ENCODE measurements at places on chromosomes 6 and 20.

- DNase-seq = no peak
Observed at GRCh38 chr6:136398453-136398852, 108.8 kb upstream of the BCLAF1 start.

DNA sequence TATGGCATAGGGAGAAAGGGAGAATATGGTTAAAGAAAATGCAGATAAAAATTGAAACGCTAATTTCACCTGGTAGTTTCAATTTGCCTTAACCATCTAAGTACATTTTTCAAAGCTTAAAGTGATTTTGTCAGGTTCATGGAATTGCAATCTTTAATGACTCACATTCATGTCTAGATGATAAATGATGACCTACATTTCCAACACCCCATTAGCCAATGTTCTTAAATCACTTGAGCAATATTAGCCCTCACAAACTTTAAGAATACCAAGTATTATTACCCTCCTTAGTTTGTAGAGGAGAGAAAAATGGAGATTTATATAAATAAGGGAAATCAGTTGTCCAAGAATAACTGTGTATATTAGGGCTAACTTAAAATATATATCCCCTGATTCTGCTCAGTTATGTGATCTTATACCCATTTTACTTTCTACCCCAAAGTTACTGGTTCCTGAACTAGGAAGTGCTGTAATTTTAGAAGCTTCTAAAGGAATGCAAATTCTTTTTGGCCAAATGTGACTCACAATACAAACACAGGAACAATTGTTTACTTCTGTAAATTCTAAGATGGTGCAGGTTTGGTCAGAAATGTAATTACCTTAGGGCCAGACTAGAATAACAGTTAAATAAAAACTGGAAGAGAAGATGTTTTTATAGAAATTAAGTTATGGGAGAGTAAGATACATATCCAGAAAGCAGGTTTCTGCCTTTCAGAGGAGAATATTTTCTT is 34.5 kb downstream of the TPBG start:
- no peak for DNase-seq

GRCh38 chr6:144379356-144379755 is 94.2 kb downstream of the UTRN start:
- no peak for DNase-seq

- no peak for DNase-seq
Observed at GRCh38 chr20:32731882-32732266, 11.4 kb downstream of the COMMD7 start.

DNA sequence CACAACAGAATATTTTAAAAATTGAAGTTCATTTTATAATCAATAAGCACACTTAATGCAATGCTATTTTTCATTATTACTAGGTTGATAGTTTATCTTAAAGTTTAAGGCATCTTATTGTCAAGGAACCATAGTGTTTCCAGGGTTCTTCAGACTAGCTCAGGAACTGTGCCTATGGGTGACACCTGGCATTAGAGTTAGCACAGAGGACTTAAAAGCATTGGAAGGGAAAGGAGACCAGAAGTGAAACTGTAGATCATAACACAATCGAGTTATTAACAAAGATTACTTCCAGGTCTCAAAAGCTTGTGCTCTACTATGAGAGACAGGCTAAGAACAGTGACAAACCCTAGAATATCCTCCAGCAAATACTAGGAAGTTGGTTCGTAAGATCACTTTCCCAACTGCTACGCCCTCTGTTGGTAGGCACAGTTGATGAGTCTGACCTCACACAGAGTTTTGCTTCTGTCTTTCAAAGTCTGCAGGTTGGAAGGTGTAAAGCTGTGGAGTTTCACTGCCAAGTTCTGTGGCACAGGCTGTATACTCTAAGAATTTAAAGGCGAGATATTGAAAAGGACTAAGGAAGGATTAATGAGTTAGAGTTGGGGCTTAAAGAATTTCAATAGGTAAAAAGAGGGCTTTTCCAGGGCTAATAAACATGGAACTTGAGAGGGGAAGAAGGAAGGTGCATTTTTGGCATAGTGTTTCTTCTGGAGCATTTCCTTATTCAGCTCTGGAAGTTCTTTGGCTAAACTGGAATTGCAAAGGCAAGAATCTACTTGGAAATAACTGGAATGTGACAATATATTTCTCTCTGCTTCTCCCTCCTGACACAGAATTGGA is 531.3 kb upstream of the JAG1 start:
- peak; percentile 3 for DNase-seq

DNA sequence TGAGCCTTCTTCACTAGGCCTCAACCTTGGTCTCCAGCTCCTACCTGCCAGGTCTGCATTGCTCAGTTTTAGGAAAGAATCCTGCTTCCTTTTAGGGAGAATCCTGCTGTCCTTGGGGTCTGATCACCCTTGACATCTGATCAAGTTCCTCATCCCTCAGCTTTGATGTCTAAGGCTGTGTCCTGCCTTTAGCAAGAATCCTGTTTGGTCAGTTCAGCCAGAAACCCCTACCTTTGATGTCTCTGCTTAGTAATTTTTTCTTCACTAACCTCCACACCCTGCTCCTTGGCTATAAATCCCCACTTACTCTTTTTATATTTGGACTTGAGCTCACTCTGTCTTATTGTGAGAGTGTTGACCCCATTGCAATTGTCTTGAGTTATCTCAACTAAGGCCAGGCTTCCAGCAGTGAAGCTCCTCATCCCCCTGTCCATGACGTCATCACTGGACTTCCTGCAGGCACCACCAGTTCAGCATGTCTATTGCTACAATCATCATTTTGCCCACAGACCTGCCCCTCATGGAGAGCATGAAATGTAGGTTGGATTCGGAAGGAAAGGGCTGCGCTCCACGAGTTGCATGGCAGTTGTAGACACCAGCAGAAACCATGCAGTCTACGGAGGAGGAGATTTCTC is 4.7 kb upstream of the CST5 start:
- DNase-seq = no peak

DNA sequence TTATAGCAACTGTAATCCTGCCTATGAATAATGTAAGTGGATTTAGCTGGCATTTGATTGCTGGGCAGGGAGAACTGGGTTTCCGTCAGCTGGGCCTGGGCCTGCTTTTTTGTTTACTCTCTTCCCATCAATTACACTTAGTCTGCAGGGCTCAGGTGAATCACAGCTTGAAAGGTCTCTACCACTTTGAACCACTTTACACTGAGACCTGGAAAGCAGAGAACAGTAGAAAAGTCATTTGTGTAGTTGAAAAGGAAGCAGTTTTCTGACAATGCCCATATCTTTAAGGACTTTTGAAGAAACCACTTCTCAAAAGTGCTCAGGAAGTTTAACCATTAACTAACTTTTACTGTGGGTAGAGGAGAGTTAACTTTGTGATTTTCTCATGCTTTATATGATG is 315.4 kb upstream of the SASH1 start:
- no peak for DNase-seq

GRCh38 chr6:108222504-108222903 is 38.3 kb downstream of the SNX3 start:
- DNase-seq = no peak

- no peak for DNase-seq
Observed at GRCh38 chr20:62267543-62267942, 29.2 kb downstream of the OSBPL2 start.

DNA sequence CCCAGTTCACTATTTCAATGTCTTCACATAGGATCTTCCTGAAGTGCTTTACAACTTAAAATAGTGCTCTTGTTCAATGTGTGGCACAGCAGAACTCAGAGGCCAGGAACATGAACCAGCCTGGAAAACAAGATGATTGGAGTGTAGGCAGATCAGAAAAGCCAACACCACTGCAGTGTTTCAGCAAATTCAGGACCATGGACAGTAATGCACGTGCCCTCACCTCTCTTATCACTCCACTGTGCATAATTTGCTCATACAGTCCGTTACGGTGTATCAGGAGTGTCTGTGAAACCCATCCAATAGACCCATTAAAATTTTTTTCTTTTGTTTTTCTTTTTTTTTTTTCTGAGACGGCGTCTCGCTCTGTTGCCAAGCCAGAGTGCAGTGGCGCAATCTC is 27.6 kb upstream of the HACE1 start:
- DNase-seq = no peak

- no peak for DNase-seq
Observed at GRCh38 chr20:46056970-46057855, 28.2 kb downstream of the SLC12A5 start.

DNA sequence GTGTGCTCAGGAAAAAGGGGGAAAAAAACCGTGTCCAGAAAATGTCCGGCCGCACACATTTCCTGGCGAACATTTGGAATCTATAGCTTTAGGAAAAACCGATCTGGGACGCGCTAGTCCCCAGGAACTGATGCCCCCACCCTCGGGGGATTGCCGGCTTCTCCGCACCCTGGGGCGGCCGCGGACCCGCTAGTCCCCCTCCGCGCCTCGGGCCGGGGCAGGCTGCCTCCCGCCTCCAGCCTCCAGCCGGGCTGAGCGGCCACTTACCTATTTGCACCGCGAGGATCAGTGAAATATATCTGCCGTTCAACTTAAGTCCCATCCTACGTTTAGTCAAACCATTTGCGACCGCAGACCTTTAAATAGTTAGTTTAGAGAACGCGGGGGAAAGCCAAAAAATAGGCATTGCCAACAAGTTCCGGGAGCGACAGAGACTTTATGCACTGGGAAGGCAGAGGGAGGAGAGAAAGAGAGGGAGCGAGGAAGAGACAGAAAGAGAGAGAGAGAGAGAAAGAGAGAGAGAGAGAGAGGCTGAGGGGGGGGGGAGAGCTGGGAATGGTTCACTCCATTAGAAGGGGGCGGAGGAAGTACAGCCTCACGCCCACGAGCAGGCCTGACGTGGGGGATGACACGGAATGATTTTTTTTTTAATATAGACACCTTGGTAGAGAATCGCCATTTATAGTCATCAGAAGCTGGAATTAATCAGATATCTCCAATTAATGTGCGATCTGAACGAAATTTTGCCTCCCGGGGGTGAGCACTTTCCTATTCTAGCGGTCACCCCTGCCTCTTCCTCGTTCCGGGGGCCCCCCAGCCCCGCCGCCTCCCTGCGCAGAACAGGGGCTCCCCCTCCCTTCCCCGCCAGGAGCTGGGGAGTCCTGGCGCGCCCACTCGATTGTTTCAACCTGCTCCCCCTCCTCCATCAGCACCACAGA is at the start of gene NRN1:
TSS of gene NRN1 (minus strand) at position 498 of the 938 bp plus-strand sequence. CDS start at position 322, 176 bp downstream.
- no peak for DNase-seq

- DNase-seq = no peak
Observed at GRCh38 chr6:42735976-42736375, 9.9 kb downstream of the TBCC start.

DNA sequence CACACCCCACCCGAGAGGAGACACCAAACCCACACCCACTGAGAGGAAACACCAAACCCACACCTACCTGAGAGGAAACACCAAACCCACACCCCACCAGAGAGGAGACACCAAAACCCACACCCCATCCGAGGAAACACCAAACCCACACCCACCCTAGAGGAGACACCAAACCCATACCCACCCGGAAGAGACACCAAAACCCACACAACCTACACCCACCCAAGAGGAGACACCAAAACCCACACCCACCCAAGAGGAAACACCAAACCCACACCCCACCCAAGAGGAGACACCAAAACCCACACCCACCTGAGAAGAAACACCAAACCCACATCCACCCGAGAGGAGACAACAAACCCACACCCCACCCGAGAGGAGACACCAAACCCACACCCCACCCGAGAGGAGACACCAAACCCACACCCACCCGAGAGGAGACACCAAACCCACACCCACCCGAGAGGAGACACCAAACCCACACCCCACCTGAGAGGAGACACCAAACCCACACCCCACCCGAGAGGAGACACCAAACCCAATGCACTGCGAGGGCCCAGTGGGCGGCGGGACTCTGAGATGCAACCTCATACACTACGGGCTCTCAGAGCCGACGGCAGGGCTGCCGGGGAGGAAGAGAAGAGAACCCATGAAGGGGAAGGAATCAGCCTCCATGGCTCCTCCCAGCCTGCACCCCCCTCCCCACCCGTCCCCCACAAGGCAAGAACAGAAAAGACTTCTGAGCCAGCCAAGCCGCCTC is 83.3 kb downstream of the TAF4 start:
- peak; percentile 16 for DNase-seq

GRCh38 chr20:33261465-33261864 is 21.5 kb upstream of the BPIFB1 start:
- DNase-seq = no peak

DNA sequence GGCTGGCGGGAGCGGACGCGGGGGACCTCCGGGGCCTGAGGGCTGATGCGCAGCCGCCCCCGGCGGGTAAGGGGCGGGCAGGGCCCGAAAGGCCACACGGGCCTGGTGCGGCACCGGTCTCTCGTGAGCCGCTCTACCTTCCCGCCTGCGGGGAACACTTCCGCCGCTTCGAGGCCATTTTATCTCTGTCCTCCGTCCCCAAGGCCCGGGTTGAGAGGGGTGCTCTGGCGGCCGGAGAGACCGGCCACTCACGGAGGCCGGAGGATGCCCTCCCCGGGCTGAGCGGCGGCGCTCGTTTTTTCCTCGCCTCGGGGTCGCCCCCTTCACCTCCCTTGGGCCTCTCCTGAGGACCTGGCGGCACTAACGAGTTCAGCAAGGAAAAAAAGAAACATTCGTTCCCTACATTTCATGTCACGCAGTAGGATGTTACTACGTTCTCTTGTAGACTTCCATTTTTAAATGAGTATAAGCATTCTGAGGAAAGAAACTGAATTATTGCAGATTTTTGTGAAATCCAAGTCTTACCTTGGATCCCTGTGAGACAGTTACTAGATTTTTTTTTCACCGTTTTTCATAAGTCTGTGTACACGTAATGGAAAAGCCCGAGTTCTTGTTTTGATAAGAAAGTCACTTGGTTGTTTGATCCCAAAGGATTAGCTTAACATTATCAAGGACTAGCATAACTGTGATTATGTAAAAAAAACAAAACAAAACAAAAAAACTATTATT is 575 bp downstream of the WTAP start:
- no peak for DNase-seq

GRCh38 chr6:6788394-6789032 is 200.0 kb downstream of the LY86 start:
- peak; percentile 36 for DNase-seq

GRCh38 chr6:87110636-87111035 is 15.7 kb upstream of the CGA start:
- no peak for DNase-seq

GRCh38 chr6:113540466-113540865 is 316.7 kb upstream of the MARCKS start:
- no peak for DNase-seq

- no peak for DNase-seq
Observed at GRCh38 chr6:100184473-100184872, 190.4 kb upstream of the MCHR2 start.

Measured in T-helper 1 cell (primary cell).